ENCODE measurements at places on chromosomes 16 and 17. TPM values are rescaled to one million over a fixed set of nuclear protein-coding genes. Genes with fewer than 3 reads are reported as not detected.

GAST gene
- total RNA-seq, result 5.0 TPM

GRCh38 chr17:17628388-17629008 is 37.0 kb upstream of the PEMT start:
- H3K27me3 ChIP-seq, result no peaks in the 10 kb centered on the region
- H3K27ac ChIP-seq, result peak overlapping the region; percentile 46
- DNase-seq, result peak; percentile 25

NPB gene
- 1.7 TPM for total RNA-seq

DNA sequence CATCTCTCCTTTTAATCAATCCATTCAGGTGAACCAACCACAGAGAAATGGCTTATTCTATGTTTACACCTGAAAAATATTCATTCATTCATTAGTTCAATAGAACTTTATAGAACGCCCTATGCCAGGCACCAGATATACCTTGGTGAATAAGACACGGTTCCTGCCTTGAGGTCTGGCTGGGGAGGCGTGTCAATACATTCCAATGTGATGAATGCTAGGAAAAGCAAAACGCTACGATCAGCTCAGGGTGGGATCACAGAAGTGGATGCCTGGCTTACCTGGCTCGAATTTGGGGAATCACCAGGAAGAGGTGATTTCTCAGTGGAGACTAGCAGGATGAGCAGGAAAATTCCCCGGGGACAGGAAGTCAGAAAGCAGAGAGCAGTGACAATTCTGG is 17.5 kb upstream of the WFIKKN2 start:
- H3K27me3 ChIP-seq, result peaks cover 12% of the 10 kb centered on the region
- H3K4me1 ChIP-seq, result no peaks in the 10 kb centered on the region
- no peaks in the 10 kb centered on the region for H3K36me3 ChIP-seq

GRCh38 chr16:75471723-75472633 is 7.5 kb upstream of the TMEM170A start:
- H3K27ac ChIP-seq, result no peak overlapping the region
- no peak for DNase-seq
- no peak overlapping the region for H3K4me3 ChIP-seq
- no peaks in the 10 kb centered on the region for H3K36me3 ChIP-seq

- no peak for DNase-seq
- H3K4me3 ChIP-seq, result no peak overlapping the region
- no peaks in the 10 kb centered on the region for H3K4me1 ChIP-seq
- H3K27ac ChIP-seq, result no peak overlapping the region
- H3K36me3 ChIP-seq, result peaks cover 9% of the 10 kb centered on the region
Measured at GRCh38 chr17:12078791-12079190, 58.1 kb downstream of the MAP2K4 start.

KRT13 gene
- total RNA-seq, result 81.7 TPM

DNA sequence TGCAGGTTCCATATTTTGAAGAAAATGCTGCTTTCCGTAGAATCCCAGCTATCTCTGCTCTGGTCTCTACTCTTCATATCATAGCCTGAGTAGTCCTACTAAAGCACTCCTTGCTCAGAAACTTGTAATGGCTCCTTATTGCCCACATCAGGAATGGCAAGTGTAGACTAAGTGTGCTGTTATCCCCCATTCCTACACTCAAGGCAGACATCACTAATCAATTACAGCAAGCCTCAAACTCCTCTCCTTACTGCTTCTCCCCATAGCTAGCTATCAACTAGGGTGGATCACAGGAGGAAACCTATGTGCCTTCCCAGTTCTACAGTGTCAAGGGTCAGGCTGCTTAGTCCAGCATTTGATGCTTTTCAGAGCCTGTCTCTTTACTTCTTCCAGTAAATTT is 163.4 kb downstream of the HAPSTR1 start:
- H3K4me1 ChIP-seq, result no peaks in the 10 kb centered on the region
- H3K36me3 ChIP-seq, result no peaks in the 10 kb centered on the region
- H3K27me3 ChIP-seq, result no peaks in the 10 kb centered on the region
- no peak for DNase-seq
- H3K4me3 ChIP-seq, result no peak overlapping the region

- no peak for DNase-seq
- no peak overlapping the region for H3K27ac ChIP-seq
- no peak overlapping the region for H3K4me3 ChIP-seq
- H3K4me1 ChIP-seq, result no peaks in the 10 kb centered on the region
Measured at GRCh38 chr16:11393861-11394592, 48.8 kb downstream of the RMI2 start.

DNAH9 gene
- total RNA-seq, result 0.09 TPM

GAS2L2 gene
- total RNA-seq, result not detected

- no peaks in the 10 kb centered on the region for H3K36me3 ChIP-seq
- H3K27me3 ChIP-seq, result no peaks in the 10 kb centered on the region
- no peaks in the 10 kb centered on the region for H3K4me1 ChIP-seq
- no peak for DNase-seq
- no peak overlapping the region for H3K27ac ChIP-seq
- H3K4me3 ChIP-seq, result no peak overlapping the region
Measured at GRCh38 chr16:25823891-25824290, 132.1 kb downstream of the HS3ST4 start.

NPIPA2 gene
- 0.38 TPM for total RNA-seq

IL21R gene
- total RNA-seq, result 10.7 TPM

ITGB3 gene
- 0.52 TPM for total RNA-seq

DNA sequence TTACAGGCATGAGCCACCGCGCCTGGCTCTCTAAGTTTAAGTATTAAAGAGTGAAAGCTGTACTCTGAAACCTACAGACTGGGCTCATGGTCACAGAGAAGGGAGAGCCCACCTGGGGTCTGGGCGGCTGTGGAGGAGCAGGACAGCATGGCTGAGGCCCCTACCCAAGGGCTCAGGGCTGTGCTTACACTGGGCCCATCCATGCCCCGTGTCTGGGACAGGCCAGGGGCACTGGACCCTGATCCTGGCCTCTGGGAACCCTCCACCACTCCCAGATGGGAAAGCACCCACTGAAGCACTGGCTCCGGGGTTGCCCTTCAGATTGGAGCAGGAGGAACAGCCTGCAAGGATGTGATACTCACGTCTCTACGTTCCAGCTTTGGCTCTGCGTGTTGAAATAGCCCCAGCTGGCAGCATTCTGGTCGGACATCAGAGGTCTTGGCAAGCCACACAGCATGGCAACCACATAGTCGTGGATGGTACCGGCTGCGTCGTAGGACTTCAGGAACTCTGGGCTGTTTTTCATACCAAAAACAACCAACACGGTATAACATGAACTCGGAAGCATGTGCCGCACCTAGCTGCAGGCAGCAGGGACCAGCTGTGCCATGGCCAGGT is 13.0 kb downstream of the SHPK start:
- H3K27ac ChIP-seq, result no peak overlapping the region
- DNase-seq, result no peak
- no peaks in the 10 kb centered on the region for H3K4me1 ChIP-seq
- peaks cover 45% of the 10 kb centered on the region for H3K36me3 ChIP-seq
- H3K27me3 ChIP-seq, result no peaks in the 10 kb centered on the region
- H3K4me3 ChIP-seq, result no peak overlapping the region

GRCh38 chr16:22322741-22323140 is 25.5 kb downstream of the POLR3E start:
- H3K27ac ChIP-seq, result no peak overlapping the region
- H3K27me3 ChIP-seq, result no peaks in the 10 kb centered on the region
- H3K36me3 ChIP-seq, result peaks cover 59% of the 10 kb centered on the region
- no peak for DNase-seq
- H3K4me1 ChIP-seq, result no peaks in the 10 kb centered on the region
- H3K4me3 ChIP-seq, result no peak overlapping the region

GRCh38 chr16:8137606-8138005 is 452.7 kb downstream of the TMEM114 start:
- H3K4me1 ChIP-seq, result no peaks in the 10 kb centered on the region

DNA sequence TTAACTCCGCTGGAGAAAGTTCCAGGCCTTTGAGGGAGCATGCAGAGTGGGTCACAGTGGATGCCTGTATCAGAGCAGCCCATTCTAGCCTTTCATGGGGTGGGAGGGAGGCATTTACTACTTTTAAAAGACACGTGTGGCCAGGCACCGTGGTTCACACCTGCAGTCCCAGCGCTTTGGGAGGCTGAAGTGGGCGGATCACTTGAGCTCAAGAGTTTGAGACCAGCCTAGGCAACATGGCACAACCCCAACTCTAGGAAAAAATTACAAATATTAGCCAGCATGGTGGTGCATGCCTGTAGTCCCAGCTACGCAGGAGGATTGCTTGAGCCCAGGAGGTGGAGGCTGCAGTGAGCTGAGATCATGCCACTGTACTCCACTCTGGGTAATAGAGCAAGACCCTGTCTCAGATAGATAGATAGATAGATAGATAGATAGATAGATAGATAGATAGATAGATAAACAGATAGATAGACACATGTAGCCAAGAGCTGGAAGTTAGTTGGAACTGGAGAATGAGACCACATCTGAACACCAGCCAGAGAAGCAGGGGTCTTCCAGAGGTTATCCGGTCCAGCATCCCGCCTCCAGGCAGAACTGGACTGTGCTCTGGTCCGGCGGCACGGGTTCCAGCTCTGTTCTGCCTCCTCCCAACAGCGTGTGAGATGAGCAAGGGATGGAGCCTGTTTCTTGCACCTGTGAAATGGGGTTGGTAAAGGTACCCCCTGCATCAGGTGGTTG is 3.6 kb downstream of the ADCY7 start:
- peaks cover 71% of the 10 kb centered on the region for H3K4me1 ChIP-seq
- no peak overlapping the region for H3K4me3 ChIP-seq
- DNase-seq, result no peak
- H3K27ac ChIP-seq, result no peak overlapping the region
- H3K27me3 ChIP-seq, result no peaks in the 10 kb centered on the region
- H3K36me3 ChIP-seq, result peaks cover 10% of the 10 kb centered on the region

DNA sequence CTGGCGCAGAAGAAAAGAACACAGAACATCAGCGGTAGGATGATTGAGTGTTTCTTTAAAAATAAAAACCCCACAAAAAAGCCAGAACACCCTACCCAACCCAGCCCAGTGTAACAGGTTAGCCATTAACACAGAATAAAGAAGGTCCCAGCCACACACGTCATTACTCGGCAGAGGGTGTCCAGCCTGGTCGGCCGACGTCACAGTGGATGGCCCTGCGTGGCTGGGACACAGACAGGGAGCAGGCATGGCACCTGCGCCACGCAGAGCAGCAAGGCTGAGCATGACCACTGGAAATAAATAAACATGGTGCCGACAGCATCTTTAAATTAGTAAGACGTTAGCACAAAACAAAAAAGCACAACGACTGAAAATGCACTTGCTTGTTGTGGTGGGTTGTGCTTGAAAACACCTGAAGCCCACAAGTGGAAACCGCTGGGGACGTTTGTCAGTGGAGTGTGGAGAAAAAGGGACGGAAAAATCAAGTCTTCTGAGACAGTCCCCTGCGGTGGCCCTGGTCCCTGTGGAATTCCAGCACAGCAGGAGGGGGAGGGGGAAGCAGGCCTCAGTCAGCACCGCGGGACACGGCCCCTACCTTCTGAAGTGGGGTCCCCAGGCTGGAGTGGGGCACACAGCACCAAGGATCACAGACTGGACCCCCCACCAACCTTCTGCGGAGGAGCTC is 39.2 kb downstream of the SLC7A5 start:
- H3K27ac ChIP-seq, result no peak overlapping the region
- DNase-seq, result no peak
- no peak overlapping the region for H3K4me3 ChIP-seq
- H3K27me3 ChIP-seq, result no peaks in the 10 kb centered on the region

FAM83G gene
- 3.8 TPM for total RNA-seq

GRCh38 chr16:30491744-30492308 is 19.3 kb downstream of the ITGAL start:
- H3K27ac ChIP-seq, result no peak overlapping the region
- no peaks in the 10 kb centered on the region for H3K27me3 ChIP-seq
- no peaks in the 10 kb centered on the region for H3K4me1 ChIP-seq
- no peak for DNase-seq
- H3K4me3 ChIP-seq, result no peak overlapping the region
- peaks cover 97% of the 10 kb centered on the region for H3K36me3 ChIP-seq

DNA sequence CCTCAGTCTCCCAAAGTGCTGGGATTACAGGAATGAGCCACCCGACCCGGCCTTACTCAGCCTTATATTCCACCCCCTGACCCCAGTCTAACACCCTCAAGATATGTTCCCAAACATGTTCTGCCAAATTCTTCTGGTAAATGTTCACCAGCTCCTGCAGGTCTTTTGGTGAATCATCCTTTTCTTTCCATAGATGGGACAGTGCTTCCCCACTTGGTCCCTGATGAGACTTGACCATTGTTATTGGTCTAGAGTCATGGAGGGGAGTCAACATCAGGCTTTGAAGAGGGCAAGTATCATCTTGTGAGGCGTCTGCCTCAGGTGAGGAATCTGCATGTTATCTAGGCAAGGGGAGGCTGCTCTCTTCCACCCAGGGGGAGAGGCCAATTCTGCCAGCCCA is 10.4 kb upstream of the RUNDC3A start:
- DNase-seq, result no peak
- H3K27me3 ChIP-seq, result no peaks in the 10 kb centered on the region
- no peak overlapping the region for H3K27ac ChIP-seq
- H3K36me3 ChIP-seq, result no peaks in the 10 kb centered on the region
- no peak overlapping the region for H3K4me3 ChIP-seq

GRCh38 chr16:31875928-31876547 is 2.4 kb downstream of the ZNF267 start:
- peak overlapping the region; percentile 45 for H3K27ac ChIP-seq
- H3K36me3 ChIP-seq, result no peaks in the 10 kb centered on the region
- no peaks in the 10 kb centered on the region for H3K27me3 ChIP-seq

KRT24 gene
- total RNA-seq, result 0.14 TPM

DNA sequence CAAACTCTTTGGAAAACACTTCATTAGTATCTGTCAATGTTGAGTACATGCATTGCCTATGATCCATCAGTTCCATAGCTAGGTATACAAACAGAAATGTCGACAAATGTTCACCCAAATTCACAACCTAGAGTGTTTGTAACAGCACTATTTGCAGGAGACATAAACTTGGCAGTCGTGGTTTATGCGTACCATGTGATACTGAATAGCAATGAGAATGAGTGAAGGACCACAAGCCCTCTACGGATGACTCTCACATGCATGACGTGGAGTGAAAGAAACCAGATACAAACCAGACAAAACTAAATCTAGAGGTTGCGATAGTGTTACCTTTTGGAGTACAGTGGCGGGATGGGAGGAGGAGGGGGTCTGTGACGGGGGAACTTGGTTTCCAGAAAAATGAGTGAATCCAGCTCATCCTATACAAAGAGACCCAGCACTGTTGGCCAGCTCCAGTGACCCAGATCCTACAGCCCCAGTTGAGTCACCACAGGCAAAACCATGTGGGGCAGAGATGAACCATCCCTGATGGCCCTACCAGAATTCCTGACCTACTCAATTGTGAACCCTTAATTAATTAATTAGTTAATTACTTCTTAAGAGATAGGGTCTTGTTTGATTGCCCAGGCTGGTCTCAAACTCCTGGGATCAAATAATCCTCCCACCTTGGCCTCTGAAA is 15.9 kb upstream of the ULK2 start:
- H3K36me3 ChIP-seq, result no peaks in the 10 kb centered on the region
- H3K27me3 ChIP-seq, result no peaks in the 10 kb centered on the region
- DNase-seq, result no peak
- no peak overlapping the region for H3K27ac ChIP-seq
- no peaks in the 10 kb centered on the region for H3K4me1 ChIP-seq

- H3K36me3 ChIP-seq, result no peaks in the 10 kb centered on the region
- peak overlapping the region; percentile 38 for H3K4me3 ChIP-seq
- H3K4me1 ChIP-seq, result peaks cover 8% of the 10 kb centered on the region
- no peak for DNase-seq
- peaks cover 82% of the 10 kb centered on the region for H3K27me3 ChIP-seq
- H3K27ac ChIP-seq, result no peak overlapping the region
Measured at GRCh38 chr17:48023400-48024148, 14.0 kb downstream of the COPZ2 start.

All from thymus (tissue), 14 donors.